ENCODE measurements at places on chromosomes 1 and 21.

DNA sequence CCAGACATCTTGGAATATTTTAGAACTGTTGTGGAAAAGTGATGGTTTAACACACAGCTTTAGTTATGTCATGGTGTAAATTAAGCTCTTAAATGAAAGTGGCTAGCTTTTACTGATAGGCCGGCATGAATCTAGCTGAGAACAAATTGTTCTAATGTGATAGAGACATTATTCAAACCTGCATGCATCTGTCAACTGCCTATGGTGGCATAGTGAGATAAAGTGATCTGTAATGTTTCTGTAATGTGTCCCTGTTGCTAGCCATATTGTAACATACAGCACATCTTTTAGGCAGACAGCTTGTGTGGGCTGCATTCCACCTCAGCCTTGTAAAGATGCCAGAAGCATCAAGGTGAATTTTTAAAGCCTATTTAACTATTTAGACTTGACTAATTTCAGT, 16.0 kb downstream of the LRIG2 start:
- no peak for DNase-seq

- no peak for DNase-seq
Measured at GRCh38 chr1:26029864-26030481, 8.4 kb downstream of the EXTL1 start.

GRCh38 chr1:237507005-237507404, 383.7 kb downstream of the ZP4 start:
- DNase-seq, result no peak

GRCh38 chr1:2382621-2383361, 8.6 kb downstream of the MORN1 start:
- DNase-seq, result no peak

DNA sequence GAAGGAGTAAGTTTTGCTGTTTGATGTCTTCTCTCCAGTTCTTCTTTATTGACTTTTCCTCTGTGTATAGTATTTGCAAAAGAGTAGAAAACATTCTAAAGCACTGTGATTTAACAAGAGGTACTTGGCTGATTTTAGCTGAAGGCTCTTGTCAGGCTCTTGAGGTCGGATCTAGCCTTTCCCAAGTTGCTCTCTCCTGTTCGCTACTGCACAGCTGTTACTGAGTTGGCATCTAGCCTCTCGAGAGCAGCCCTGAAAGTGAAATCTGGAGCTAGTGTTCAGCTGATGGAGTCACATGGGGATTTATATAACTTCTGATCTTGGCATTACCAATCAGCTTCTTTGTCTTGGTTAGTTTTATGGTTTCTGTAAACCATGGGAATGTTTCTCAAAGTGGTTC, 193.1 kb downstream of the RYR2 start:
- DNase-seq, result no peak

DNA sequence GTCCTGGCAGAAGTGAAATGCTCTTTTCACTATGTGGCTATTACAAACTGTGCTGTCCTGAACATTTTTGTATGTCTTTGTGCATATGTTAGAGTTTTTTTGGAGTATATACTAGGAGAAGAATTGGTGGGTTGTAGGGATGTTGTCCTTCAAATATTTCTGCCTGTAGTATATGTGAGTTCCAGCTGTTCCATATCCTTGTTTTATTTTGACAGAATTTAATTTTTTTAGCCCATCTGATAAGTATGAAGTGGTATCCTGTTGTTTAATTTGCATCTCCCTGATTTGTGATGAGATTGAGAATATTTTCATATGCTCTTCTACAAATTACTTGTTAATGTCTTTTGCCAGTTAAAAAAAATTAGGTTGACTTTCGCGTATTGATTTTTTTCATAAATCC, 34.3 kb downstream of the NEK7 start:
- DNase-seq, result no peak

- DNase-seq, result no peak
Measured at GRCh38 chr1:92117526-92117925, 37.4 kb downstream of the BTBD8 start.

DNA sequence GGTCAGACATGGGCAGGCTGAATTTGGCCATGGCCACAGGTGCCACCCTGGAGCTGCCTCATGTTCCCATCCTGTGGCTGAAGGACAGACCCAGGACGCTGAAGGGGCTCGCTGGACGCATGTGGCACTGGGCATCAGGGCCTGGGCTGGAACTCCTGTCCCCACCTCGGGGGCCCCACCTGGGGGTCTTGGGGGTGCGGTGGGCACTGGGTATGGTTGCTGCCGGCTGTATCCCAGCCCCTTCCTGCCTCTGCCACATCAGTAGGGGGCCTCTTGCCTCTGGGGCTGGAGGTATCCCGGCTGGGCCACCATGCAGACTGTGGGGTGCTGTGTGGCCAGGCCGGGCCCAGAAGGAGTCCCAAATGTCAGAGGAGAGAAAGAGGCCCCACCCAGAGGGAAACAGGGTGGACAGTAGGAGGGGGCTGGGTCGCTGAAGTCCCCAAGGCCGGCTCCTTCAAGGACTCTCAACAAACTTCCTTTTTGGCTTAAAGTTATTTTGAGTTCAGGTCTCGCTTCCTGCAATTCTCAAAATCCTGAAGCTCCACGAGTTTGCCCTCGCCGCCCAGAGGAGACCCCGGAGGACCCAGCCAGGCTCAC, 78.7 kb downstream of the SIK1 start:
- DNase-seq, result no peak

DNA sequence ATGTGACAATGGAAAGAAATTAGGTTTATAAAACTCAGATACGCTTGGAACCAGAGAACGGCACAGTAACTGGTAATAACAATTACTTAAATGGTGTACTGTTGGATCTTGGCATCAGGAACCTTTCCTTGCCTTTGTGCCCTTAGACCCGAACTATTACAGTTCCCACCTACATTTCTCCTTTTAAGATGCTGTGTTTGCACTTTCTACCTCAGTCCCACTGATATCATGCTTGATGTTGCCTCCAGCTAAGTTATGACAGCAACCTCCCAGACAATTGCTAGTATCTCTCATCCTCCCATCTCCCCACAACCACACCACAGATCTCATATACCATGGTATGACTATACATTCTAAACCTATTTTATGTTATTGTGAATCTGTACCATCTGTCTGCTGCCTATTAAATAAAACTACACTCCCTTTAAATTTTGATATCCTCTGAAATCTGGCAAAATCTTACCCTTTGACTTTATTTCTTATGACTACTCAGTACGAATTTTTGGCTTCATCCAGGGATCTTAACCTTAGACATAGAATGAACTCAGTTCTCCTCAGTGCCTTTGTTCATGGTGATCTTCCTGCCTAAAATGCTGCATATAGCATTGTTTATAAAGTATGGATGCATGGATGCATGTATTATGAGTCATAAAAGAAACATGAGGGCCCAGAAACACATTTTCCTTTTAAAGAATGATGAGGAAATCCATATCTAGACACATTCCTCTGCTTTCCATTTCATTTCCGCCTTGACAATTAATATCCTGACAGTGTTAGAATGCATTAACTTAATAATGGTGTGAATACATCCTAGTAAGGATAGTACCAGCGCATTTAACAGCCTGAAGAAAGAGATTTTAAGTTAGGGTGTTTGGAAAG, 64.1 kb downstream of the LRRC8D start:
- DNase-seq, result no peak

GRCh38 chr1:248114890-248115289, 19.9 kb downstream of the OR2L13 start:
- no peak for DNase-seq

- no peak for DNase-seq
Measured at GRCh38 chr1:229192031-229192430, 78.9 kb upstream of the RAB4A start.

GRCh38 chr1:42955311-42956063, 3.2 kb downstream of the SLC2A1 start:
- no peak for DNase-seq

DNA sequence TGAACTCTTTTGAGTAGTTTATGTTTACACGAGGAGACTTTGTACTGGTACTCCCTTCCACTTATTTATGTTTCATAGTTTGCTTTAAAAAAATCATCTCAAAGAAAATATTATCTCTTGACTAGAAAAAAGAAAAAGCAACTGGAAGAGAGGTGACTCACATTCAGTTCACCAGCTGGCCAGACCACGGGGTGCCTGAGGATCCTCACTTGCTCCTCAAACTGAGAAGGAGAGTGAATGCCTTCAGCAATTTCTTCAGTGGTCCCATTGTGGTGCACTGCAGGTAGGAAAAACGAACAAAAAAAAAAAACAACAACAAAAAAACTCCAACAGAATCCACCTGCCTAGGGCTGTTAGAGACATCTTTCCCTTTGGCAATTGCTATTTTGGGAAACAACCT, 102.9 kb downstream of the PTPRC start:
- no peak for DNase-seq

GRCh38 chr1:90335558-90335957, 340.6 kb downstream of the ZNF326 start:
- DNase-seq, result no peak

DNA sequence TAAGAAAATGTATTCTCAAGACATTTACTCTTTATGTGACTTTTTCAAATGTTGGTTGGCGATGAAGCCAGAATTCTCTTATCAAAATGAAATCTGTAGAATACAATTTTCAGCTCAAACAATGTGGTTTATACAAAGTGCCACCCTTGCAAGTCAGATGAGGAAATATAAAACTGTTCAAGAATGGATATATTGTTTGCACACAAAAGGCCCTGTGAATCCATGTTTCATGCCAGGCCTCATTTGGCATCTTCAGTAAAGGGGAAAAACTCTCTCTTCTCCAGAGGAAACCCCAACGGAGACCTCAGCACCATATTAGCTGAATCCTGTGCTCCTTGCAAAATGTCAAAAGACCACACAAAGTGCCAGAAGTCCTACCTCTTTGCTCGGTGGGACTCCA, 310.4 kb downstream of the RRAGC start:
- DNase-seq, result no peak

- no peak for DNase-seq
Measured at GRCh38 chr21:45792682-45793383, 149.3 kb downstream of the PCBP3 start.

DNA sequence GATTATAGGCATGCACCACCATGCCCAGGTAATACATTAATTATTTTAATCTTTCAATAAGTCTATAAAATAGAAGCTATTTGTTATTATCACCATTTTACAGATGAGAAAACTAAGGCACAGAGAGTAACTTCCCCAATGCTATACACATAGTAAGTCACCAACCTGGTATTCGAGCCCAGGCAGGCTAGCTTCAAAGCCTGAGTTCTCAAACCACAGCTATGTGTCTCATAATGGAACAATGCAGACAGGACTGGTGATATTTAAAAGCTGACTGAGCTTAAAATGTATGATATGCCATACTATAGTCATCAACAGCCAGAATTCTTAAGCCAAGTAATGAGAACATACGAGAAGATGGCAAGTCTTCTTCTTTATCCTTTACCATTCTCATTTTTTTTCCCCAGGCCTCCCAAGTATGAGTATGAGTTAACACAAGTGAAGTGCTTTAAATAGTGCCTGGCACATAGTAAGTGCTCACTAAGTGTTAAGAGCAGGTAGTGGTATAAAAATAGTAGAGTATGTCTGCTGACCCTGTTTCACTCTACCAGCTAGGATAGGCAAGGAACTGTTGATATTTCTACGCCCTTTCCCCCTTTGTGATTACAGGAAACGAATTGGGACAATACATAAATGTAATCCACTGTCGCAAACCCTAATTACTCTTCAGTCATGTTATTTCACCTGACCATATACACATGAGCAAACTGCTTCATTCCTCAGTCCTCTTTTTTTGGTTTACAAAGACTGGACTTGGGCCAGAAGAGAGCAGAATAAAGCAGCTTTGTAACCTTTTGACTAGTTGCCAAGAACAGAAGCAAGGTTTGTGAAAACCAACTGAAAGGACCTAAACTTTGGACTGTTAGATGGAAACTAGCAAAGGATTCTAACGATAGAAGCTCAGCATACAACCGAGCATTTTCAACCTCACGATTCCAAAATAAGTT, 9.5 kb downstream of the EYA3 start:
- DNase-seq, result no peak
